RPMI7951 (cell line): ENCODE measurements at places on chromosomes 2 and 18. TPM values are rescaled to one million over a fixed set of nuclear protein-coding genes. Genes with fewer than 3 reads are reported as not detected.

DNA sequence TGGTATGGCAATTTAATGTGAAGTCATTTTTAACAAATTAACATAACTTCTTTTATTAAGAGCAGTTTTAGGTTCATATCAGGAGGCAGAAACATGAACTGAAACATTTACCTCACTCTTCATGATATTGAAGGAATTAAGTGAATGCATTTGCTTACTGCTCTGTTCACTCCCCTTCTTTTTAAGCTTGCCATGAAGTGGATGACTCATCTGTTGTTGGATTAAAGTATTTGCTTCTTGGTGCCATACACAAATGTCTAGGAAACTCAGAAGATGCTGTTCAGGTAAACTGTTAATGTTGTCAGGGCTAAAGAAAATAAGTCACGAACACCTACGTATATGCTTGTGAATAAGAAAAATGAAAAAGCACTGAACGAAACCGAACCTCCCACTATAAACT lies 10.2 kb upstream of the CABYR start:
- DNase-seq, result no peak

DNA sequence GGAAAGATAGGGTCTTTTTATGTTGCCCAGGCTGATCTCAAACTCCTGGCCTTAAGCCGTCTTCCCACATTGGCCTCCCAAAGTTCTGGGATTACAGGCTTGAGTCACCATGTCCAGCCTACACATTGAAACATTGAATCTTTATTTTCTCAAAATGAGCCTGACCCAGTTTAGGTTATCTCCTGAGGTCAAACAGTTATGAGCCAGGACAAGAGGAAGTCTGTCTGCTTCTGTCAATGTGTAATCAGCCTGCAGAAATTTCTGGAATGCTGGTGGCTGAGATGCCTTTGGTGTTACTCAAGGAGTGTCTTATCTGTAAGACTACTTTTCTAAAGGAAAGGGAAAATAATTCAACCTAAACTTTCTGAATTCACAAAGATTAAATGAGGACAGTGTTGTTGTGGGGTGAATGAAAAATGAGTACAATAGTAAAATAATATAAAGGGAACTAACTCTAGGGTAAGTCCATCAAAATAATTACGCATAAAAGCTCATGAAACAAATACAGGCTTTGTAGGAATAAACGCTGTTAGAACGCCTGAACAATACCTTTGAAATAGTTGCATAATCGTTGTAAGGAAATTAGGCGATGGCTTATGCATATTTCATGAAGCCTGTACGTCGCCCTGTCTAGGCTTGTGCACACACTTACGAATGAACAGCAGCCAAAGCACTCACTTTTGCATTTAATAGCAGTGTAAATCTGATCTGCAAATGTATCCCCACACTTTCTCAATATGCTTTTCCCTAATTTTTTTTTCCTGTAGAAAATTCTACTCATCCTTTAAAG lies 260.8 kb downstream of the RDH14 start:
- DNase-seq, result peak; percentile 89

DNA sequence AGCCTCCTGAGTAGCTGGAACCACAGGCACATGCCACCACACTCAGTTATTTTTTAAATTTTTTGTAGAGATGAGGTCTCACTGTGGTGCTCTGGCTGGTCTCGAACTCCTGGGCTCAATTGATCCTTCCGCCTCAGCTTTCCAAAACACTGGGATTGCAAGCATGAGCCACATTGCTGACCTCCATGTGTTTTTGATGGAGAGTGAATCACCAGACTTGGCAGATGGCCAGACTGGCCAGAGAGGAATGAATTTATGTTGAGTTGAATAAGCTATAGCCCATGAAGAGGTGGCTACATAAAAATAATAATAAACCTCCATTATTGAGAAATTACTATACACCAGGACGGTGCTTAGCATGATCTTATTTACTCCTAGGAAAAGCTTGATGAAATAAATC lies 91.5 kb downstream of the MREG start:
- DNase-seq, result peak; percentile 88

UGT1A7 gene
- not detected in 2 replicates for total RNA-seq

GRCh38 chr2:162821176-162821575 lies 17.4 kb downstream of the KCNH7 start:
- peak; percentile 2 for DNase-seq

RAB6C gene
- total RNA-seq, result not detected in 2 replicates

DNA sequence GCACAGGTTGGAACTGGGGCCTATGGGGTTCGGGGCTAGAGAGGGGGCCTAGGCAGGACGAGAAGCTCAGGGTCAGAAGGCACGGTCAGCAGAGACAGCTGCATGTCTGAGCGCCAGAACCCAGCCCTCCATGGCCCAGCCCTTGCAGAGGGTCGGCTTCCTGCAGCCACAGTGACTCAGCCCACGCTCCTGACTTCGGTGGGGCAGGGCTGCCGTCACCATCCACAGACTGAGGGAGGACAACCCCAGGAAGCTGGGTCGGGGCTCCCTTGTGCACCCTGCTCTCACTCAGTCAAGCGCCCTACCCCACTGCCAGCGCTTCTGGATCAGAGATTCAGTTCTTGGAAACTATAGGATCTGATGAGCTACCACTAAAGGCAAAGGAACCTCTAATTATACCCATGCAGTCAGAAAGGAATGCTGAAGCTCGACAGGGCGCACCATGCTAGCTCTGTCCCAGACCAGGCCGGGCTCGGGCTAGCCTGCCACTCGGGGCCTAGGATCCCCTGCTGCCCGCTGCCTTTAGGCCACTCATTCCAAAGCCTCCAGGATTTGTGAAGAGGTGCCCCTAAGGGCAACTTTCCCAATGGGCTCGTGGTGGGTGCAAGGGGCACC lies 3.0 kb downstream of the ACTR1B start:
- no peak for DNase-seq

POTEC gene
- not detected in 2 replicates for total RNA-seq

- no peak for DNase-seq
Measured at GRCh38 chr18:32576296-32576916, 105.7 kb upstream of the GAREM1 start.

- DNase-seq, result no peak
Measured at GRCh38 chr18:32480581-32480980, 9.9 kb upstream of the GAREM1 start.

- DNase-seq, result no peak
Measured at GRCh38 chr18:78790511-78790910, 189.1 kb upstream of the SALL3 start.

NAT8 gene
- total RNA-seq, result not detected in 2 replicates

DNA sequence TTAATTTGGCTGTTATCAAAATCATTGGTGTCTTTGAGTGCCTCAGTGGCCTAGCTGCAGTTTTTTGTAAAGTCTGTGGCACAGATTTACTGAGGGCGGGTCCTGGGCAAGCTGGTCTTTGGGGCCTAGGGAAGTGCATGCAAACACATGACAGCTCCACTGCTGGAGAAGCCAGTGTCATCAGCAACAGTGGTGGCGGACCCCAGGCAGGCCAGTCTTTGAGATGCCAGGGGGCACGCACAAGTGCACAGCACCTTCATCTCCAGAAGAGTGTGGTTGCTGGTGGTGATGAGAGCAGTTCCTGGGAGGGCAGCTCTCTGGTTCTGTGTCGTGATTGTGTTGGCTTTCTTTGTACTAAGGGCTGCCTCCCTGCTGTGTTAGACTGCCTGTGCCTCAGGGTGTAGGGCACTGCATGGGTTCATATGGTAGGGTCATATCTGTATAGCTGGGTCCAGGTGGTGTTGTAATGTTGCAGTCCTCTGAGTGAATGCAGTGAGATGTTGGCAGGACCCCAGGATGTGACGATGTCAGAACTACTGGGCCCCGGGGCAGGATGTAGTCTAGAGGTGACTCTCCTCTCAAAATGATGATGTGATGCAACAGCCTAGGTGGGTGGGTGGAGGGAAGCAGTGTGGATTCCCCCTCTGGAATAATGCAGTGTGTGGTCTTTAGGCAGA lies 646.7 kb upstream of the CDH2 start:
- peak; percentile 69 for DNase-seq

DNA sequence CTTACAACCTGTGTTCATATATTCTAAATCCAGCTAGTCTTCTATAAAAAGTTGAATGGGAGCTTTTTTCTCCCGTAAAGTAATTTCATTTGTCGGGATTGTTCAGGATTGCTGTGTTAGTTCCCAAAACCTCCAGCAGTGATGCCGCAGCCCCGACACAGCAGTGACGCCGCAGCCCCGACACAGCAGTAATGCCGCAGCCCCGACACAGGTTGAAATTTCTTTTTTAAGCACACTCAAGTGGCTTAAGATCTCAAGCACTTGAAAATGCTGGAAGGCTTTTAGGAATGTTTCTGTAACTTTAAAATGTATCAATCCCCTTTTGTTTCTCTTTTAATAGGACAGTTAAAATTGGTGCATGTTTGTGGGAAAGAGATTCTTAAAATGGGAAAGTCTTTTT lies 145.4 kb downstream of the DCDC2C start:
- no peak for DNase-seq

PTCD3 gene
- 78.5 and 92.3 TPM in 2 replicates for total RNA-seq

DDX18 gene
- 66.3 and 77.7 TPM in 2 replicates for total RNA-seq

DNA sequence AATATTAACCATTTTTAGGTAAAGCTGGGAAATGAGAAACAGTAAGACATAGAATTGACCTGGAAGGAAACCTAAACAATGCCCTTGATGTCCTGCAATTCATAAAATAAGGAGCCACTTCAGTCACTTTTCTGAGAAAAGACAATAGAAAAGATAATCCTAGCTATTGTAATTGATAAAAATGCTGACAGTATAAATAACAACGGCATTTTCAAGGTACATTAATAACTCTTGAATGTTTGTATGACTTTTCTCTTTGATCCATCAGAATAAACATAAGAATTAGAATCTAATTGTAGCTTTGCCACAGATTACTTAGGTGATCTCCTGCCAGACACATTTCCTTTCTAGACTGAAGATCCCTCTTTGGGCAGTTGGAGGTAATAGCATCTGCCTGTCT lies 719.5 kb downstream of the SLC4A3 start:
- no peak for DNase-seq

DNA sequence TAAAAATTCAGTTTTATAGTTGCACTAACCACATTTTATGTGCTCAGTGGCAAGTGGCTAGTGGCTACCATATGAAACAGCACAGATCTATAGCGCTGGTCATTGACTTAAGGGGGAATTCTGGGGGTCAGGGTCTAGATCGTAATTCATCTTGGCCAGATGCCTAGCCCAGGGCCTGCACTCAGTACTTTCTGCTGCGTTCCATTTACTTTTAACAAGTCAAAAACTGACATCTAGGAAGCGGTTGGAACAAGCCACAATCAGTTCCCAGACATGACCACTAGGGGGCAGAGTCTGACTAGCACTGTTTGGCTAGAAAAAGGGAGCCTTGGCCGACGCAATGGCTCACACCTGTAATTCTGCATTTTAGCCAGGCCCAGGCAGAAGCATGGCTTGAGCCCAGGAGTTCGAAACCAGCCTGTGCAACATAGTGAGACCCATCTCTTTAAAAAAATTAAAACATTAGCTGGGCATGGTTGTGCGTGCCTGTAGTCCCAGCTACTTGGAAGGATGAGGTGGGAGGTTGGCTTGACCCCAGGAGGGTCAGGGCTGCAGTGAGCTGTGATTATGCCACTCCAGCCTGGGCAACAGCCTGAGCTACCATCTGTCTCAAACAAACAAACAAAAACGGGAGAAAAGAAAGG lies 9.0 kb upstream of the TMBIM1 start:
- peak; percentile 79 for DNase-seq

GCG gene
- total RNA-seq, result 0.24 and 0.39 TPM in 2 replicates

GRCh38 chr2:153986488-153987229 lies 114.9 kb downstream of the GALNT13 start:
- peak; percentile 53 for DNase-seq

DNA sequence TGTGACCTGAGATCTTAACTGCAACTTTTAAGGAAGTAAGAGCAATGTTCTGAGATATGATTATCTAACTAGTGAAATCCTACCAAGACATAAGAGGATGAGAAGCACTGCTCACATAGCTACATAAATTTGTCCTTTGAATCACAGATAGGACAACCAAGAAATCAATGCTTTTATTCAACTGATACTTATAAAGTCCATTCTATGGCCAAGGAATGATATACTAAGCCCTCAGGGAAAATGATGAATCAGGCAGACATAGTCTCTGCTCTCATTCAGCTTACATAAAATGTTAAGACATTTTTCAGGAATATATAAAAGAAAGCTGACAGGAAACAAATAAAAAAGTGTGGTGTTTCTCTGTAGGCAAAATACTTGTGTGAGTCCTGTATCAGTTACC lies 39.1 kb downstream of the PGAP1 start:
- DNase-seq, result peak; percentile 15

DNA sequence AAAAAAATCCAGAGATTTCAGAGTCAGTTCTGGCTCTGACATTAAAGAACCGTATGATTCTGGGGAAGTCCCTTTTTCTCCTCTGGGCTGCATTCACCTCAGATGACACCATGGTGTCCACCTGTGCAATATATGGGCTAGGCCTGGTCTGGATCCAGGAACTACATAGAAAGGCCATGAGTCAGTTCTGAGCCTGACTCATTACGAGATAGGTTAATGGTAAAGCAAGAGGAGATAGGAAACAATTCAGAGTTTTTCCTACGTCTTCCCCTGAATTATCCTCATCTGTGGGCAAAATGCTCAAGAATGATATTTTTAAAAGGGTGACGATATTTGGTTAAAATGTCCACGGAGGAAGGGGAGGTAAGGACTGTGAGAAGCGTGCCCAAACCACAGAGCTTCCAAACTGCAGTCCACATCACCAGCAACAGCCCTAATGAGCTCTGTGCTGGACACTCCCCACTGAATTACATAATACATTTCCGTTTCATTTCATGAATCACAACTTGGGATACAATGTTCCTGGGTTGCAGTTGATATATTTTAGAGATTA lies 180.1 kb upstream of the OSR1 start:
- DNase-seq, result peak; percentile 99

GRCh38 chr2:56099963-56100362 lies 83.8 kb upstream of the CCDC85A start:
- DNase-seq, result no peak

TDRD15 gene
- not detected in 2 replicates for total RNA-seq

MYL12B gene
- 564 and 607 TPM in 2 replicates for total RNA-seq

GRCh38 chr18:69102959-69103358 lies 297.7 kb upstream of the DOK6 start:
- DNase-seq, result no peak

SCG2 gene
- total RNA-seq, result 57.7 and 79.7 TPM in 2 replicates

DNA sequence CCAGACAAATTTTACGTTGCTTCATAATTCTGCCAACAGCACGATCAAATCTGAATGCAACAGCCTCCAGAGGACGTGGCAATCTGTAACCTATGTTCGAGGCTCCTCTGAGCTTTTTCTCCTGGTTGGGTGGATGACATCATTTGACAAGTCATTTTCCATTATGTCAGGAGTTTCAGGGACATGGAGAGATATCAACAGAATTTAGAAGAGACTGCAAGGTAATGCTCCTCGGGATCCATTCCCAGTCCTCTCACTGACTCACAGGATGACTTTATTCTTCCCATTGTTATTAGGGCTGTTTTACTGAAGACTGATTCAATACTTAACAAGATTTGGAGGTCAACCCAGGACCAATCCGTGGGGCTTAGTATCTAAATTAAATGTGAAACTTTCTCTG lies 72.5 kb upstream of the RNF152 start:
- DNase-seq, result no peak

ALPP gene
- total RNA-seq, result not detected in 2 replicates

- peak; percentile 31 for DNase-seq
Measured at GRCh38 chr2:180291060-180291459, 284.0 kb upstream of the CWC22 start.

GRCh38 chr2:42851186-42851585 lies 58.8 kb upstream of the HAAO start:
- no peak for DNase-seq
